ENCODE measurements at places on chromosomes 7 and 10. TPM values are rescaled to one million over a fixed set of nuclear protein-coding genes. Genes with fewer than 3 reads are reported as not detected.

The OR2A12 gene
- total RNA-seq, result not detected

The IRF5 gene
- 12.4 TPM for total RNA-seq

The EBLN1 gene
- not detected for total RNA-seq

The C10orf71 gene
- not detected for total RNA-seq

The C10orf62 gene
- total RNA-seq, result not detected

The LIPJ gene
- total RNA-seq, result under 0.01 TPM

The ENO4 gene
- not detected for total RNA-seq

The PNLIPRP1 gene
- not detected for total RNA-seq

The FAM200A gene
- 11.7 TPM for total RNA-seq

The CFAP69 gene
- total RNA-seq, result 2.1 TPM

Data from nasal cavity respiratory epithelium epithelial cell of viscerocranial mucosa (primary cell).